Cerebellar cortex (tissue), 1 donor: ENCODE measurements at places on chromosomes 3 and 15.
A peak's percentile ranks its signal among the peaks of the same experiment; 100 is the strongest.

GRCh38 chr3:72223116-72223515 lies 438.2 kb upstream of the PROK2 start:
- no peak for DNase-seq

DNA sequence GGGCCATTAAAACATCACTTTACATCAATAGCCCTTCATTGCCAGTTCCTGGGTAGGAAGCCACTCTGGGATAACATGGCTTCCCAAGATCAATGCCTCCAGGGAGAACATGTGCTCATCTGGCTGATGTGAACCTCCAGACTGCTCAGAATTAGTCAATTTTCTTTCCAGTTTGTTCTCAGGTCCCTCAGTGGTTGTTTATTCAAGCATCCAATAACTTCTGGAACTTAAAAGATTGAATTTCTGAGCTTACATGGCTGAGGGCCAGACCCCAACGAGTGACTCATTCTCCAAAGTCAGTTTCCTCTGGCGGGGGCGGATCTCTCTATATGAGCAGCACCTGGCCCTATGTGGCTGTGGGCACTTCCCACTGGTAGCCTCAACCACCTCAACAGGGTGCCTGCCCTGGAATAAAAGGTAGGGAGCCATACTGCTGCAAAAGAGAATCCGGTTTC lies 34.0 kb downstream of the LYZL4 start:
- DNase-seq: no peak

GRCh38 chr15:96102631-96103030 lies 227.9 kb upstream of the NR2F2 start:
- no peak for DNase-seq

- DNase-seq: no peak
Observed at GRCh38 chr3:10090179-10090578, 17.9 kb downstream of the FANCD2OS start.

GRCh38 chr15:88894348-88894818 lies 961 bp downstream of the HAPLN3 start:
- DNase-seq: peak; percentile 59

- no peak for DNase-seq
Observed at GRCh38 chr15:34613301-34613700, 29.9 kb upstream of the GOLGA8B start.

GRCh38 chr15:75214293-75215096 lies 12.8 kb downstream of the C15orf39 start:
- DNase-seq: no peak

DNA sequence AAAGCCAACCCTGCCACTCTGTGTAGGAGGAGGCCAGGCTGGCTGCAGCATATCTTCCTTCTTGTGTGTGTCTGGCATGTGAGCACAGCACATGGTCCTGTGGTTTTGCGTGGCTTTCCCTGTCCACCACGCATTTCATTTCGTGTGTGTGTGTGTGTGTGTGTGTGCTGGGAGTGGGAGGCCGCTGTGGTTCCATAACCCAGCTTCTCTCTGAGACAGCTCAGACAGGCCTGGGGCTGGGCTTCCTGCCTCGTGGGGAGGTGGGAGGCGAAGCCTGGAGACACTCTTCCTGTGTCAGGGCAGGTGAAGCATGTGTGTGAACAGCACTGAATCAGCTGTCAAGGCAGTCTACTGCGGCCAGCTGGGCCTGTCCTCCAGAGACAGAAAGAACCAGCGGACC lies 16.0 kb upstream of the MRPS22 start:
- no peak for DNase-seq

GRCh38 chr3:46422617-46423016 lies 15.6 kb downstream of the CCRL2 start:
- no peak for DNase-seq

DNA sequence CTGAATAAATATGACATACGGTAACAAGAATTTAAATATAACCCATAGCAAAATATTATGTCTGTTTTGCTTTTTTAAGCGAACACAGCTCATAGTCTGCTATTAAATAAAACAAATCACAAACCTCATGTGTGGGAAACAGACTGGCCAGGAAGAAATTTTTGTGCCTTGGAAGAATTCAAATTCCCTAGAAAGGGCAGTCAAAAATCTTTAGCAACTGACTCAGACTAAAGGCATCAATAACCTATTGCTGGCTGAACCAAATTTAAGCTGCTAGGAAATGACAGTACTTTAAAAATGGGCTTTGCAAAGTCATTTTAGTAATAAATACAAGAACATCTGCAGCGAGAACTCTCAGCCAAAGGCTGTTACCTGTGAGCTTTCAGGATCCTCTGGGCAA lies 151.4 kb downstream of the PLD1 start:
- DNase-seq: no peak
